Activated CD4-positive, alpha-beta T cell treated with anti-CD3 and anti-CD28 coated beads, Interleukin-2, amount 10 ng/mL, durations not matched to agents 24 days and 14 days (primary cell): ENCODE measurements at places on chromosomes 3 and 15.

- H3K36me3 ChIP-seq = no peaks in the 10 kb centered on the region
- no peak for DNase-seq
- H3K27me3 ChIP-seq = peaks cover 6% of the 10 kb centered on the region
- no peak overlapping the region for H3K4me3 ChIP-seq
- H3K27ac ChIP-seq = no peak overlapping the region
Measured at GRCh38 chr3:195746751-195747150, 26.0 kb downstream of the MUC20 start.

DNA sequence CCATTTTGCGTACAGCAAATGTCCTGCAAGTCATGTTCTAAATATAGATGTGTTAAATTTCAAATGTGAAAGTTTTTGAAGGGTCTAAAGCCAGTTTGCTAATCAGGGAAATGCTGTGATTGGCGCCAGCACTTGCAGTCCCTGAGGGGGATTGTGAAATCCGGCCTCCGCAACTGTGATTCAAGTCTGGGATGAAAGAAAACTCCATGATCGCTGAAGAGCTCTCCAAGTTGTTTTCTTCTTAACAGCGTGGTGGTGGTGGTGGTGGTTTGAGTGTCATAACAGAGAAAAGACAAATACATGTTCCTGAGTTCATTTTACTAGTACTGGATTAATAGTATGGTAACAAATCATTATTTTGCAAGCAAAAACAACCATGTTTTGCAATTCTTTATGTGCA lies 51.8 kb downstream of the MITF start:
- H3K4me1 ChIP-seq = no peaks in the 10 kb centered on the region
- H3K36me3 ChIP-seq = no peaks in the 10 kb centered on the region
- no peak overlapping the region for H3K27ac ChIP-seq
- no peak for DNase-seq
- H3K27me3 ChIP-seq = no peaks in the 10 kb centered on the region

- peak overlapping the region; percentile 20 for H3K27ac ChIP-seq
- DNase-seq = no peak
- peaks cover 2% of the 10 kb centered on the region for H3K4me1 ChIP-seq
- H3K36me3 ChIP-seq = peaks cover 54% of the 10 kb centered on the region
- H3K27me3 ChIP-seq = no peaks in the 10 kb centered on the region
Measured at GRCh38 chr15:85741662-85742061, 53.1 kb downstream of the KLHL25 start.

DNA sequence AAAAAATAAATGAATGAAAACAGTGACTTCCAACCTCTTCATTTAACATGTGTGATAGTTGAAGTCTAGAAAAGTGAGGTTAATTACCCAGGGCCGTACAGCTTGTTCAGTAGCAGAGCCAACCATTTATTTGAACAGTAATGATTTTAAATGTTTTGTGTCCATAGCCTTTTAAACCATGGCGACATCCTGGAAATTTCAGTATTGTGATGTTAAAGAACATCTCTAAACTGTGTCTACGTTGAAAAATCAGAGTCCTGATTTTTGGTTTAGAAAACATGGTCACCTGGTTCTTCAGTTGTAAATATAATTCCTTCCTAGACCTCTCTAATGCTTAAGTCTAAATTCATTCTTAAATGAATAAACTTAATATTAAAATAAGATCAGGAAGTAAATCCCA lies 14.2 kb downstream of the LPP start:
- peaks cover 48% of the 10 kb centered on the region for H3K4me1 ChIP-seq
- H3K27ac ChIP-seq = no peak overlapping the region
- H3K36me3 ChIP-seq = peaks cover 12% of the 10 kb centered on the region
- H3K4me3 ChIP-seq = no peak overlapping the region
- H3K27me3 ChIP-seq = no peaks in the 10 kb centered on the region

GRCh38 chr3:8645712-8646111 lies 1.1 kb upstream of the SSUH2 start:
- peaks cover 10% of the 10 kb centered on the region for H3K27me3 ChIP-seq
- no peak overlapping the region for H3K4me3 ChIP-seq
- H3K27ac ChIP-seq = no peak overlapping the region
- H3K36me3 ChIP-seq = no peaks in the 10 kb centered on the region
- no peaks in the 10 kb centered on the region for H3K4me1 ChIP-seq

GRCh38 chr15:34952481-34952880 lies 17.1 kb downstream of the AQR start:
- H3K36me3 ChIP-seq = peaks cover 32% of the 10 kb centered on the region
- DNase-seq = no peak
- H3K27me3 ChIP-seq = no peaks in the 10 kb centered on the region
- H3K27ac ChIP-seq = no peak overlapping the region
- H3K4me1 ChIP-seq = no peaks in the 10 kb centered on the region
- H3K4me3 ChIP-seq = no peak overlapping the region

- H3K4me1 ChIP-seq = no peaks in the 10 kb centered on the region
- H3K4me3 ChIP-seq = no peak overlapping the region
- H3K36me3 ChIP-seq = no peaks in the 10 kb centered on the region
- no peak overlapping the region for H3K27ac ChIP-seq
Measured at GRCh38 chr3:164365242-164365641, 713.1 kb downstream of the SI start.

DNA sequence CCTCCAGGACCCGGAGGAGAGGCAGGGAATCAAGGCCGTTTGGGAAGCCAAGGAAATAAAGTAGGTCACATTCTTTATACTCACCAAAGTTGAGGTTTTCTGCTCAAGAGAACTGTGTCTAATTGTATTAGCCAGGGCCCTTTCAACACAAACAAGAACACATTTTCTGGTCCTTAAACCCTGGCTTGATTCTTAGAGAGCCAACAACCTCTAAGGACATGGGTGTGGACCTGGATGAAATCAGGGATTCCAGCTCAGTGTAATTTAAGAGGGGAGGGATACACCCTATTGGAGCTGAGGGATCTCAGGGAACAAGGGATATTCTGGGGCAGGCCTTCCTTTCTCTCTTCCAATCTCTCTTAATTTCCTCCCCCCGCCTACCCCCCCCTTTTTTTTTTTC lies 104.8 kb downstream of the COL6A6 start:
- H3K4me1 ChIP-seq = no peaks in the 10 kb centered on the region
- no peaks in the 10 kb centered on the region for H3K27me3 ChIP-seq
- no peak for DNase-seq
- H3K36me3 ChIP-seq = no peaks in the 10 kb centered on the region
- H3K27ac ChIP-seq = no peak overlapping the region
- H3K4me3 ChIP-seq = no peak overlapping the region

DNA sequence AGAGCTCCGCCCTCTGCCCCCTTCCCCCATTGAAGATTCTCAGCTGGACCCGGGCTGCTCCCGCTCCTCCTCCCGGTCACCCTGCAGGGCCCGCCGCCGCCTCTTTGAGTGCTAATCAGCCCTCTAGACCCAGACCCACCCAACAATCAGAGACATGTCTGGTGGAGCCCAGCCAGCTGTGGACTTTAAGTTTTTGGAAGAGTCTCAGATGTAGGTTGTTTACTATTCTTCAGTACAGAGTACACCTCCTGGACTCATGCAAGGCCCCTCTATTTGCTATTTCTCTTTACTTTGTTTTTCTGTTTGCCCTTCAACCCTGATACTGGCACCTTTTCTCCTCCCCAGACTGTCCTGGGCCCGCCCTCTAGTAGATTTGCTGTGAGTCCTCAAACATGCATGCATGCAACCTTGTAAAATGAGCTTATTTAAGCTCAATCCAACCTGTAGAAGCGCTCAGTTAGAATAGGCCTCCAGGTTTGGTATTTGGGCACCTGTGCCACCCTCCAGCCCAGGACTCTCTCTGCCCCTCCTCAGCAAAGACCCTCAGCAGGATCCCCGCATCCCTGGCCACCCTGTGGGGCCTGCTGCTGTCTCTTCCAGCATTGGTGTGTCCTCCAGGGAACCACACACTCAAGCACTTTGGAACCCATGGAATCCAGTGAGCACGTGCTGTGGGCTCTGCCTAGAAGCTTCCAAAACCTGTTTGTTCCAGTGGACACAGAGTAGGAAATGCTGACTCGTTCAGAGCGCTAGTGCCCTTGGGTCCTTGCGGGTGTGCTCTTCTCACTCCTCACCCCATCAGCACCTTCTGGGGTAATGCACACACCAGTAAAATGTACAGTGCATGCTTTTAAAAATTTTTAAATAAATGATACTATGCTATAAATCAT lies 4.6 kb downstream of the PRR23E start:
- no peak for DNase-seq
- H3K27ac ChIP-seq = no peak overlapping the region
- no peaks in the 10 kb centered on the region for H3K4me1 ChIP-seq
- no peak overlapping the region for H3K4me3 ChIP-seq
- H3K36me3 ChIP-seq = no peaks in the 10 kb centered on the region

DNA sequence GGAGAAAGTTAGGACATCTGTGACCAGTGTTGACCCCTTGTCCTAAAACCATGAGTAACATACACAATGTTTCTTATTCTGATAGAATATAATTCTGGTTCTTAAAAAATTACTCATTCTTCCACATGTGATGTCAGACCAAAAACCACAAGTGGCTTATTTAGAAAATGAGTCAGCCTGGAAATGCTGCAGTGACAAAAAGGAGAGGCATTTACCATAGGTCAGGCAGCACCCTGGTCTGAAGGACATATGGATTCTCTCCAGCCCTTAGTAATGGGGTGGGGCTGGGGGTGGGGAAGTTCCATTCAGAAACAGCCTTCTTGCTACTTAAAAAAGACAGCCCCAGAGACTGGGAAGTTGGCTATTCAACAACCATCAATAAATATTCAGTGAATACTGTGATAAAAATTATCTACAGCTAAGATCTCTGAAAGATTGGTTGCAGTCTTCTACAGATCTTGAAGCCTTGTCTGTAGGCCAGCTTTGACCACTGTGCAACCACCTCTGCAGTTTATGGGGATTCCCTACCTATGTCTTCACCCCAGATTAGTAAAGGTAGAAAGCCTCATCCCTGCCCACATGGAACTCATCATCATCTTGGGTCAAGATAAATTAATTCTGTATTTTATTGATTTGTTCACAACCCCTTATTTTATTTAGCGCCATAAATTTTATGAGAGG lies 34.9 kb upstream of the TIMP4 start:
- peak overlapping the region; percentile 93 for H3K27ac ChIP-seq
- H3K4me1 ChIP-seq = peaks cover 77% of the 10 kb centered on the region
- H3K4me3 ChIP-seq = peak overlapping the region; percentile 65

- no peaks in the 10 kb centered on the region for H3K4me1 ChIP-seq
- no peak overlapping the region for H3K4me3 ChIP-seq
- no peaks in the 10 kb centered on the region for H3K27me3 ChIP-seq
- DNase-seq = no peak
- H3K36me3 ChIP-seq = no peaks in the 10 kb centered on the region
Measured at GRCh38 chr3:153960458-153961074, 160.6 kb upstream of the ARHGEF26 start.

DNA sequence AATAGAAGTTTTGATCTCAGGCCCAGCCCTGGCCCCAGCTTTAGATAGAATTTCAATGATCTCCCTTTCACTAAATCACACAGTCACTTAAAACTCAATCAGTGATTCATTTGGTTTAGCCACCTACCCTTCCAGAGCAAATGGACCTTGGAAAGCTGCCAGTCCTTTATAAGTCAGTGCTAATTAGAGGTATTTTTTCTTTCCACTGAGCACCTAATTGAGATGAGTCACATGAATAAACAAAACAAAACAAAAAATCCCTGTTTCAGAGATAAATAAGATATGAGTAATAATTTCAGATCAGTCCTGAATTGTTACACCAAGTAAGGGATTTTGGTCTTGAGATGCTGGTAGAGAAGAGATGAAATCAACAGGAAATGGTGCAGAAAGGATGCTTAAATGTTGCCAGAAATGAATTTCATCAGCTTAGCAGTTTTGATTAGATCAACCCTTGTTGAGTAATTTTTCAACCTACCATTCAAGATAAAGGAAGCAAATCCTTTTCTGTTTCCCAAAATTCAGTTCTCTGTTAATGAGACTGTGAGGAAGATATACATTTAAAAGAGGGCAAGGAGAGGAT lies 352.0 kb upstream of the COL8A1 start:
- no peaks in the 10 kb centered on the region for H3K27me3 ChIP-seq
- no peak for DNase-seq

GRCh38 chr15:40329804-40330203 lies 6.3 kb downstream of the INAFM2 start:
- peaks cover 10% of the 10 kb centered on the region for H3K36me3 ChIP-seq
- H3K4me3 ChIP-seq = no peak overlapping the region
- peaks cover 26% of the 10 kb centered on the region for H3K4me1 ChIP-seq
- H3K27ac ChIP-seq = no peak overlapping the region
- H3K27me3 ChIP-seq = peaks cover 3% of the 10 kb centered on the region

DNA sequence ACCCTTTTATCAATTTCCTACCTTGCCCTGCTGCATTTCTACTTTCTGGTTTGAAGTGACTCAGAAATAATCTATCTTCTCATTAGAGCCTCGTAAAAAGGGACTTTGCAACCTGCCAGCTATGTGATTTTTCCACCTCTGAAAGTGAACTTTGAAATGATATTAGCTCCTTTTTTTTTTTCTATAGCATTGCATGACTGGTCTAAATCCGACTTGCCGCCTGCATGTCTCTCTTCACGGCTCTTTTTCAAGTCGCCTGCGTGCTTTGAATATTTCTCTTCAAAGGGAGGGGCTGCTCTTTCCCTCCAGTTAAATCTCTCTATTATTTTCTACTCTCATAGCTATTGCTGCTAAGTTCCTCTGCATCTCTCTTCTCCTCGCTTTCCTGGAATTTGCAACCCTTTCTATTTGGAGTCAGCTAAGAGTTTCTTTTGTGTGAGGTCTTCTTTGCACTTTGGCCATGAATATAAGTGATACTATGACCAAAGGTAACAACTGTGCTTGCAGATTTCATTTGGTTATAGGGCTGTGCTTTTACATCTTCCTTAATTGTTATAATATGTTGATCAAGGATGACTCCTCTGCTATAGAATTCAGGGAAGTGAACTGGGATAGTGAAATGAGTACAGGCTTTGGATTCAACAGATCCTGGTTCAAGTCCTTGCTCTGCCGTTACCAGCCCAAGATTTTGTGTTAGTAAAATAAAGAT lies 541.1 kb downstream of the AGBL1 start:
- H3K27ac ChIP-seq = no peak overlapping the region
- no peaks in the 10 kb centered on the region for H3K27me3 ChIP-seq
- DNase-seq = no peak
- H3K4me1 ChIP-seq = peaks cover 30% of the 10 kb centered on the region
- H3K4me3 ChIP-seq = no peak overlapping the region
- H3K36me3 ChIP-seq = no peaks in the 10 kb centered on the region

DNA sequence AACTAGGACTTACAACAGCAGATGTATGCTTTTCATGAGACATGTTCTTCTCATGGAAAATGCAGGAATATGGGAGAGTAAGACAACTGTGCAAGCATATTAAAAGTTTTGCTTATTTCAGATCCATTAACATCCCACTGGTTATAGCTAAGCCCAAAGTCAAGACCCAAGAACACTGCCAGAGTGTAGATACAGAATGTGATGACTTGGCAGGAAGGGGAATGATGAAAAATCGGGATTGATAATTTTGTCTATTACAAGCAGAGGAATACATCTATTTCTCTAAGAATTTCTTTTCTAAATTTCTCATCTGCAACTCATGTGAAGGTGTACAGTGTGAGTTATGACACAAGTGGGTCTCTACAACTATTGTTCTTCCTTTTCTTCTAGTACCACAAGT lies 76.4 kb downstream of the SPATA16 start:
- H3K4me1 ChIP-seq = no peaks in the 10 kb centered on the region
- H3K27ac ChIP-seq = no peak overlapping the region
- H3K27me3 ChIP-seq = no peaks in the 10 kb centered on the region
- DNase-seq = no peak
- no peak overlapping the region for H3K4me3 ChIP-seq

- no peaks in the 10 kb centered on the region for H3K36me3 ChIP-seq
- H3K27me3 ChIP-seq = peaks cover 11% of the 10 kb centered on the region
- H3K4me1 ChIP-seq = no peaks in the 10 kb centered on the region
- no peak overlapping the region for H3K27ac ChIP-seq
- no peak overlapping the region for H3K4me3 ChIP-seq
Measured at GRCh38 chr3:10926256-10926810, 66.2 kb upstream of the SLC6A1 start.
